Naive thymus-derived CD8-positive, alpha-beta T cell (primary cell): ENCODE measurements at places on chromosomes 11 and 22.

DNA sequence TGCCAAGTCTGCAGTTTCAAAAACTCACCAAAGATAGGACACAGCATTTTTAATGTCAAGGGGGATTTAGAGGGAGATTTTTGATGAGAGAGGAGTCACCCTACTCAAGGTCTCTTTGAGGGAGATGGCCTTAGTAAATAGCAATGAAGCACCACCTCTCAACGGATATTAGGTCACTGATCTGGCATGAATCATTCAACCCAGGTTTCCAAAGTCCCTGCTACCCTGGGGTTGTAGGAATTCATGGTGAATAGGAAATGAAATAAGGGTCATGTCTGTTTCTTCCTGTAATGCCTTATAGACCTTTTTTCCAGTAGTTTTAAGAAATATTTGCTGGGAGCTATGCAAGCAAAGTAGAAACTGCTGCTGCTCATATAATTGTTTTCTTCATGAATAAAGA lies 2154.9 kb downstream of the LRRC4C start:
- H3K27ac ChIP-seq = no peak overlapping the region
- no peaks in the 10 kb centered on the region for H3K27me3 ChIP-seq
- DNase-seq = no peak
- no peaks in the 10 kb centered on the region for H3K36me3 ChIP-seq
- H3K4me3 ChIP-seq = no peak overlapping the region

GRCh38 chr11:27183672-27184457 lies 143.2 kb downstream of the BBOX1 start:
- no peak overlapping the region for H3K4me3 ChIP-seq
- DNase-seq = peak; percentile 46
- H3K27me3 ChIP-seq = peaks cover 24% of the 10 kb centered on the region
- H3K36me3 ChIP-seq = no peaks in the 10 kb centered on the region
- no peaks in the 10 kb centered on the region for H3K4me1 ChIP-seq

DNA sequence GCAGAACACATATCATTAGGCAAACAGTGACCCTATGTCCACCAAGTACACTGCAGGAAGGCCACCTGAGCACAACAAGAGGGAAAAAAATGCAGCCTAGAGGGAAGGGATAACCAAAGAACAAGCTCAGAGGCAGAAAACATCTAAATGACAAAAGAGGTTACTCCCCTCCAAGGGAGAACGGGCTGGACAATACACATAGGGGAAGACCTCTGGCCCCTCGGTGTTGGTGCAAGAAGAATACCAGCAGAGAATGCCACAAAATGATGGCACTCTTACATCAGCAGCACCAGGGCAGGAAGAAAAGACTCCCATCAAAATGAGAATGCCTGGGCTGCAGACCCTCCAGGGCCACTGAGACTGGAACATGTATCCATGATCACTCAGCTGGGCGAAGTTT lies 66.6 kb upstream of the OPCML start:
- H3K36me3 ChIP-seq = no peaks in the 10 kb centered on the region
- no peak overlapping the region for H3K27ac ChIP-seq
- DNase-seq = no peak

DNA sequence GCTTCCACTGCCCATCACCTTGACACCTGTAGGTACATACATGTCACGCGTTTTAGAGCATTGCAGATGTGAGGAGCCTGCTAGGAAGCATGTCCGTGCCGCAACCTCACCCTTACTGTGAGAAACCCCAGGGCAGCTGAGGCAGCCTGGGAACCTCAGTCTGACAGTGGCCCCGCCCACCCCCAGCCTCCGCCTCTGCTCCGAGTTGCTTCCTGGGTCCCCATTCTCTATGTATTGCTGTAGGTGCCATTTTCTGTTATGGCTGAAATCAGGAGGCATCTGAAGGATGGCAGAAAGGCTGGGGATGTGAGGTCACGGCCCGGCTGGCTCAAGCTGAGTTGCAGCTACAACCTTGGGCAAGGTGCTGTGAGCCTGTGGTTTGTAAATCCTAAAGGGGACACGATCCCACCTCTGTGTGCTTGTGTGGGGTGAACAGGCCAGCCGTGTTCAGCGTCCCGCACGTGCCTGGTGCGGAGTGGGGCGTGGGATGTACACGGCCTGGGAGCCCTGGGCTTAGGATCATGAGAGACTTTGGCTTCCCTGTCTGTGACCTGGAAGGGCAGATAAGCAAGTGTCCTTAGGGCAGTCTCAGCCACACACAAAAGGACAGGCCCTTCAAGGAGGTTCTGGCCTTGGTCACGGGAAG lies 102.7 kb downstream of the PHF21B start:
- H3K36me3 ChIP-seq = no peaks in the 10 kb centered on the region
- H3K4me1 ChIP-seq = no peaks in the 10 kb centered on the region
- H3K27me3 ChIP-seq = peaks cover 76% of the 10 kb centered on the region
- no peak overlapping the region for H3K4me3 ChIP-seq

GRCh38 chr11:69419662-69420395 lies 61.6 kb upstream of the LINC01488 start:
- peak overlapping the region; percentile 29 for H3K27ac ChIP-seq
- H3K4me1 ChIP-seq = peaks cover 2% of the 10 kb centered on the region
- no peak overlapping the region for H3K4me3 ChIP-seq

- peaks cover 2% of the 10 kb centered on the region for H3K36me3 ChIP-seq
- no peak overlapping the region for H3K27ac ChIP-seq
- H3K4me1 ChIP-seq = no peaks in the 10 kb centered on the region
- no peak overlapping the region for H3K4me3 ChIP-seq
Measured at GRCh38 chr11:124812876-124813275, 12.7 kb upstream of the MSANTD2 start.

GRCh38 chr11:27699242-27699925 lies 871 bp downstream of the BDNF start:
- H3K27me3 ChIP-seq = peaks cover 95% of the 10 kb centered on the region
- no peak overlapping the region for H3K27ac ChIP-seq
- H3K36me3 ChIP-seq = no peaks in the 10 kb centered on the region
- H3K4me1 ChIP-seq = peaks cover 34% of the 10 kb centered on the region

GRCh38 chr11:40235841-40236240 lies 1223.6 kb downstream of the LRRC4C start:
- no peak overlapping the region for H3K27ac ChIP-seq
- H3K36me3 ChIP-seq = no peaks in the 10 kb centered on the region
- no peak for DNase-seq
- no peaks in the 10 kb centered on the region for H3K4me1 ChIP-seq

DNA sequence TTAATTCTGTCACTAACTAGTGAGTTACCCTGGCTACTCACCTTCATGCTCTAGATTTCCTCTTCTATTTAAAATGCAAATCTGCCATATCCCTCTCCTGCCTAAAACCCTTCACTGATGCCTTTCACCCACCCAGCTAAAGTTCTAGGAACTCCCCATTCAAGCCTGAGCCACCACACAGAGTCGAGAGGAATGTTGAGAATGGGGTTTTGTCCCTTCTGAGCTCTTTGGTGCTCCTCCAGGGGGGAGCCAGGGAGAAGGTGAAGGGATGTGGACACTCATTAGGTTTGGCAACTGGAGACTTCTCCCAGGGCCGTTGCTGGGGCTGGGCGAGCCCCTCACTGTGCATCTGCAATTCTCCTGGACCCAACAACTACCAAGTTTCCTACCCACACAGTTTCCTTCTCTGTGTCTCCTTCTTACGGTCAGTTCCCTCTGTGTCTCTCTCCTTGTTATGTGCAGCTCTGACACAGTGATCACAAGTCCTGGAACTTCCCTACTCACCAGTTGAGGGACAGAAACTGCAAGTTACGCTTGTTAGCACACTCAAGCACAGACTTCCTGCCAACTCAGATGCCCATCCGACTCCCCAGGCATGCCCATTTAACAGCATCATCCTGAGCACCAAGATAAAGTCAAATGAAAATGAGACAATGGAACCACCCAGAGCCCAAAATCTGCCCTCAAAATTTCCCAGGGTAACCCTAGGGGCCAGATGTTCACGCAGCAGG lies 6.5 kb upstream of the IL10RA start:
- no peaks in the 10 kb centered on the region for H3K36me3 ChIP-seq
- H3K4me3 ChIP-seq = peak overlapping the region; percentile 2
- H3K4me1 ChIP-seq = peaks cover 38% of the 10 kb centered on the region
- peak overlapping the region; percentile 44 for H3K27ac ChIP-seq
- H3K27me3 ChIP-seq = no peaks in the 10 kb centered on the region

- no peak overlapping the region for H3K4me3 ChIP-seq
- no peaks in the 10 kb centered on the region for H3K27me3 ChIP-seq
- peaks cover 10% of the 10 kb centered on the region for H3K4me1 ChIP-seq
- H3K27ac ChIP-seq = peak overlapping the region; percentile 6
- no peaks in the 10 kb centered on the region for H3K36me3 ChIP-seq
Measured at GRCh38 chr11:6489306-6489705, 7.8 kb upstream of the DNHD1 start.
